ENCODE measurements at places on chromosomes 5 and 9.

DNA sequence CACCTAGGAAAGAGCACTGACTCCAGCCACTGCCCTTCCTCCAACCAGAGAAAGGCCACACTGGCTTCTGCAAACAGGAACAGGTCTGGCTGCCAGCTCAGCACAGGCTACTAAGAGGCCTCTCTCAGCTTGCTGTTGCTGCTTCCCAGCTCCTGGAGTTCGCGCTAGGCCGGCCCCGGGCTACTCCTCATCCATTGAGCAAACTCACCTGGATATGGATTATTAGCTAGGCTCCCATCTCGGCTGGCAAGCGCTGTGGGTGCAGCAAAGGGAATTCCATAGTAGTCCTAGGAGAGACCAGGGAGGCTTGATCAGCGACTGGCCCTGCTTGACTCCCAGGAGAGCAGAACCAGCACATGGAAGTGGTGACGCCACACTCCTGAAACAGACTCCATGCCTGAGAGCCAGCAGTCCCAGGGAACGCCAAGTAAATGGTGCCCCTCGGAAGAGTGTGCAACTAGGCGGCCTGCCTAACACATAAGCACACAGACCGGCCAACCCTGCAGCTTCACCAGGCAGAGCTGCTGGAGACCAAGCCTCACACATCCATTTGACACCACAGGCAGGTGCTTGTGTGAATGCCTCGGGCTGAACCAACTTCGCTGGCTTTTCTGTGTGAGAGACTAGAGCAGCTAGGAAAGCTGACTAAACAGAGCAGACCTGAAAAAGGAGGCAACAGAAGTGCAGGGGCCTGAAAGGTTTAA lies 107.2 kb downstream of the UBE2R2 start:
- DNase-seq = no peak

- no peak for DNase-seq
Observed at GRCh38 chr5:176884571-176884890, 14.6 kb downstream of the HK3 start.

DNA sequence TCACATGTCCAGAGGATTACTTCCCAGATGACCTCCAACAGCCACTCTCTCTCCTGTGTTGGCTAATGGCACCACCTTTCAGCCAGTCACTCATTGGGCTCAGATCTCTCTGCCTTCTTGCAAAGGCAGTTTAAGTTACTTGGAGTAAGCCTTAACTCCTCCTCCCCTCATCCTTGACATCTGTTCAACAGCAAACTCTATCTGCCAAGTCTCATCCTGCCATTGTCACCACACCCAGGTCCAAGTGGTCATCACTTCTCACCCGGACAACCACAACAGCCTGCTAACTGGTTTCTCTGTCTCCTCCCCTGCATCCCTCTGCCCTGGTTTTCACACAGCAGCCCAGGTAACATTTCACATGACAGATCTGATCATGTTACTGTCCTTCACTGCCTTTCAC lies 58.5 kb downstream of the DCP2 start:
- DNase-seq = no peak

DNA sequence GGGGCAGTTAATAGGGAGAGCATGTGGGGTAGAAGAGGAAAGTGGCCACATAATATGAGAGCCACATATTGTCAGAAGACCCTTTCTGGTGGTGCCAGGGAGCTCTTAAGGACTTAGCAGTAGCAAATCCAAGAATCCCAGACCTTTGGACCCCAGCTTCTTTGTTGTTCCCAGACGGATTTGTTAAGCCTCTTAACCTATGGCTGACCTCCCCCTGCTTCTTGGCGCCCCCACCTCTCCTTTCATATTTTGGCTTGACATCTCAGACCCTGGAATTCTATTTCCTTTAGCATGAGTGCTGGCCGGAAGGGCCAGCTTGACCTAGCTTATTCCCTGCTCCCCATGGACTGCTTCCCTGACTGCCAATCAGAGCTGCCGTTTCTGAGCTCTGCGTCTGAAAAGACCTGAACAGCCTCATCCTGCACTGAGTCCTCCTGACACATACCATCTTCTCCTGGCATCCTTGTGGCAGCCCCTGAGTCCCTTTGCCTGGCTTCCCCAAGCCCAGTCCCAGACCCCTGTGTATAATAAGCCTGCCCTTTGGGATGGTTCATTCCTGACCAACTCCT lies 116.3 kb downstream of the PRKACG start:
- no peak for DNase-seq

DNA sequence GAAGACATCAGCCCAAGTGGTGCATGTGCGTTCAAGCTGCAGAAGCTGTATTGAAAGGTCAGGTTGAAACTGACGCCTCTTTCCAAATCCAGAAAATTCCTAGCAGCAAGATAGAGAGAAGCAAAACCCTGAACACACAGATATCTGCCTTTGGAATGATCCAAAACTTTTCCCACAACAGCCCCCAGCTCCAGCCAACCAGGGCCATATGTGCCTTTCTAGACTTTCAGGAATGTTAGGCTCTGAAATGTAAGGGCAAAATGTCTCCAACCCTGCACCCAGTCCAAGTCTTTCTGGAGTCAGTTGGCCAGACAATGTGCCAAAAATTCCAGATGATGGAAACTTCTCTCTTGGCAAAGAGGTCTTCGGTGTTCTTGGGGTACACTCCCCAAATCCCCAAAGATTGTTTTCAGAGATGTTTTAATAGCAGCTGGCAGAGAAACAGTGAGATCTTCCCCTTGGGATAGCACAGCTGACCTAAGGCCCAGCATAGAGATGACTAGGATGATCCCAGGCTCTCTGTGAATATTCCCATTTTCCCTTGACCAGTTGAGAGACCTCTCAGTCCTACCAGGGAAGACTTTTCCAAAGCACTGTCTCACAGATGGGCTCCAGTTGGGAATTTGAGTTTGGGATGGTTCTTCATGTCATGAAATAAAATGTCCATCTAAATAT lies 440.4 kb upstream of the CD180 start:
- DNase-seq = no peak

DNA sequence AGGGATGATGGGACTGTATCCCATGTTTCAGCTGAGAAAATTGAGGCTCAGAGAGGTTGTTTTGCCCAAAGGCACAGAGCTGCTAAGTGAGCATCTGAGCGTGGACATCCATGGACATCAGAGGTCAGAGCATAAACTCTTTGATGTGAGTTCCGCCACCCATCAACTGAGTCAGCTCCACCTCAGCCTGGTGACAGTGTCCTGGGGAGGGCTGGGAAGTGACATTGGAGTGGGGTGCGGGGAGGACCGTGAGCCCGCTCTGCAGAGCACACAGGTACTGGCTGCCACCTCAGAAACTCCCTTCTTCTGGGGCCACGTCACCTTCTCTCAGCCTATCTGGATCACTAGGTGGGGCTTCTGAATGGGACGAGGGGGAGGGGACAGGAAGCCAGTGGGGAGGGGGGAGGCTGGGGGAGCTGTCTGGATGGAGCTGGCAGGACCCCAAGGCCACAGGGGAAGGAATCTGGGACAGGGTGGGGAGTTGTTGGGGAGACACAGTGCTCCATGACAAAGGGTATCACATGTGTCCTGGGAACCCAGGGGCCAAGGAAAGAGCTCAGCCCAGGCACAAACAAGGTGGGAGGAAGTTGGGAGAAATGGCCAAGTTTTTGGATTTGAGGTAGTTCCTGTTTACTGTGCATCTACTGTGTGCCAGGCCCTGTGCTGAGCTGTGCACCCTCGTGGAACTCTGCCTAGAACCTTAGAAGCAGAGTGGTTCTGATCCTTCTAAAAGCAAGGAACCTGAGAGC lies 2.5 kb downstream of the LAMC3 start:
- no peak for DNase-seq

- DNase-seq = no peak
Observed at GRCh38 chr5:95973793-95974325, 12.2 kb upstream of the ELL2 start.

- DNase-seq = no peak
Observed at GRCh38 chr9:99184110-99184474, 37.6 kb downstream of the ALG2 start.

DNA sequence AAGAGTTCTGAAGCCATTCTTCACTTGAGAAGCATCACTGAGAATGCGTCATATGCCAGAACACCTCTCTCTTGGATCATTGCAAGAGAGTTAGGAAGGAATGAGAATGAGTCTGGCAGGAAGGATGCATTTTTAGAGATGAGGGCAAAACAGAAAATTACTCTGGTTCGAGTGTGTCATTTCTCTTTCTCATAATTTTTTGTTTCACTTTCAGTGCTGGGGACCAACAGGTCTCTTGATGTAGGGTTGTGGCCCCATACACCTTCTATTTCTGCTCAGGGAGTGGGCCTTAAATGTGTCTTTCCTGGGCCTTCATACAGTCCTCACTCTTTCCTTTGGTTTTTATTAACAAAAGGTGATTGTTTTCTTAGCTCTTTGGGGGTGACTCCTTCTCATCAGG lies 302.4 kb downstream of the NR3C1 start:
- DNase-seq = no peak

- DNase-seq = no peak
Observed at GRCh38 chr5:88236866-88237642, 31.6 kb downstream of the TMEM161B start.

GRCh38 chr5:121378046-121378445 lies 473.6 kb upstream of the FTMT start:
- DNase-seq = no peak

DNA sequence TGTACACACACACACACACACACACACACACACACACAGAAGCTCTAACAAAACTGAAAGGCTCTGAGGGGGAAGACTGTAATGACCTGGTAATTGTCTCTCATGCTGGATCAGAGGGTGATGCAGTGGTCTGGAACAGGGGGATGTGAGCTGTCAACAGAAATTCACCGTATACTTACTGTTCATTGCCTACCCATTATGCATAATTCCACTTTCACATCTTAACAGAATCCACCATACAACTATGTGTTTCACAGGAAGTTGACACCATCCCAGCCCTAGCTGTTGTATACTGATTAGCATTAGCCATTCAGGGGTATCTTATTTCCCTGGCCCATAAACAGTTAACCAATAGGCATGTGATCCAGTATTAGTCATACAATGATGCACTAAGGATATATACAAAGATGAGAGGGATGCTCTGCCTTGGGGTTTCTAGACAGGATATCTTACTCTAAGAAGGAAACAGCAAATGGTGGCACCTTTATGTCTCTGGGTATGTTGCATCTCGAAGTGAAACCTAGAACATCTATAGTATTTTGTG lies 396.5 kb upstream of the BRINP1 start:
- DNase-seq = no peak

DNA sequence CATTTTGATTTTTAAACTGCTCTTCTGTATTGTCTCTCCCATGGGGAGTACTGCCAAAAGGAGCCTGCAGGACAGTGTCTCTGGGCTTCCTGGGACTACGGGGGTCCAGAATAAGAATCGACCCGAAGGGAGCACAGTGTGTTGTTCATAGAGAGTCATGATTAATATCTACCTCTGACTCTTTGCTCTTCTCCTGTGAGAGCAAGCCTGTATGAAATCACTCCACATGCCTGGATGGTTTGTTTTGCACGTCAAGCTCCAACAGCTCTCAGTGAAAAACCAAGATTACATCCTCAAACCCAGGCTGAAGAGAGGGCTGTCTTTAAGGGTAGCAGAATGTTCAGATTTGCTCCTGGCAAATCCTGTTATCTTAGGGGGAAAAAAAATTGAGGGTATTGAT lies 1860.0 kb upstream of the WWC1 start:
- no peak for DNase-seq

DNA sequence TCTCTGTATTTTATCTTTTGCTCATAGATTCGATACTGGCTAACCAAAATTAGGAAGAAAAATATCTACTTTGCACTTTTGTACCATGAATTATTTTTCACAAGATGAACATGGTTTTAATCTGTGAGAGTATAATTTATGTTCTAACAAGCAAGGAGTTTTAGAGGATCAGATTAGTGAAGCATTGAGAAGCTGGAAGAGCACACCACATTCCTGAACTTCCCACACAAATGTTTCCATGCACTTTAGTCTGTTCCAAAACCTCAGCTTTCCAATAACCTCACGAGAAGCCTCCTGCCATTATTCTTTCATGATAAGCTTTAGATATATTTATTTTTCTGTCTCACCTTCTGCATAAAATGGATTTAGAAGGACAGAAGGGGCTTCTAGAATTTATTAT lies 98.7 kb upstream of the MPDZ start:
- no peak for DNase-seq

GRCh38 chr9:125993466-125993865 lies 246.3 kb downstream of the PBX3 start:
- DNase-seq = no peak

DNA sequence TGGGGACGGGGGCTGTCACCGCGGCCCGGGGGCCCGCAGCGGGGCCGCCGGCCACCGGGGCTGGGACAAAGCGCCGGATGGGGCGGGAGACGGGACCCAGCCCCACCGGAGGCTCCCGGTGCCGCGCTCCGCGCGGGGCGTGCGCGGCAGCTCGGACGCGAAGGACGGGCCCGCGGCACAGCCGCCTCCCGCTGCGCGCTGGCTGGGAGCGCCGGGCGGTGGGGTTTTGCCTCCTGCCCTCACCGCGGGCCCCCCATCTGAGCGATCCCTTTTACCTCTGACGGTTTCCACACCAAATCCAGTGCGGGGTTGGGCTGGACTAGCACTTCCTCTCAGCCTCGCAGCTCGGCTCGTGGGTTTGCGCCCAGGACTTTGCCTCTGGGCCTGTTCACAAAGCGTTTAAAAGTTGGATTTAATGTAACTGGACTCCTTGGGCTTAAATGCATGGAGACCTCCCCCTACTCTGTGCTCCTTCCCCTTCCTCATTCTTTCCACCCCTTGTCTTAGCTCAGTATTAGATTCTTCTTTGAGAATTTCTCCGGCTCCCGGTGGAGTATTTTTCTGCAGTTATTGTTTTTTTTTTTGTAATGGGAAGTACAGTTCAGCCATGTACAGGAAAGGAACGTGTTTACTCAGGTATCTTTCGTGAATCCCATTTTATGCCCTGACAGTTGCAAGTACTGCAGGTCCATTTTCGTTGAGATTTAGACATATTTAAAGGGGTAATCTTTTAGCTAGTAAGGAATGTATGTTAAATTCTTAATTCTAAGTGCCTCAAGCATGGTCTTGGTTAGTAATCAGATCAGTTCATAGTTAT lies 691 bp downstream of the FCHO2 start:
- DNase-seq = no peak

- peak; percentile 0 for DNase-seq
Observed at GRCh38 chr5:145568581-145568980, 266.6 kb downstream of the PRELID2 start.

- no peak for DNase-seq
Observed at GRCh38 chr9:4614627-4615026, 47.5 kb upstream of the PLPP6 start.

All from NCI-H2107 (cell line).